HCT116 (cell line): ENCODE measurements at places on chromosomes 1 and 21.

DNA sequence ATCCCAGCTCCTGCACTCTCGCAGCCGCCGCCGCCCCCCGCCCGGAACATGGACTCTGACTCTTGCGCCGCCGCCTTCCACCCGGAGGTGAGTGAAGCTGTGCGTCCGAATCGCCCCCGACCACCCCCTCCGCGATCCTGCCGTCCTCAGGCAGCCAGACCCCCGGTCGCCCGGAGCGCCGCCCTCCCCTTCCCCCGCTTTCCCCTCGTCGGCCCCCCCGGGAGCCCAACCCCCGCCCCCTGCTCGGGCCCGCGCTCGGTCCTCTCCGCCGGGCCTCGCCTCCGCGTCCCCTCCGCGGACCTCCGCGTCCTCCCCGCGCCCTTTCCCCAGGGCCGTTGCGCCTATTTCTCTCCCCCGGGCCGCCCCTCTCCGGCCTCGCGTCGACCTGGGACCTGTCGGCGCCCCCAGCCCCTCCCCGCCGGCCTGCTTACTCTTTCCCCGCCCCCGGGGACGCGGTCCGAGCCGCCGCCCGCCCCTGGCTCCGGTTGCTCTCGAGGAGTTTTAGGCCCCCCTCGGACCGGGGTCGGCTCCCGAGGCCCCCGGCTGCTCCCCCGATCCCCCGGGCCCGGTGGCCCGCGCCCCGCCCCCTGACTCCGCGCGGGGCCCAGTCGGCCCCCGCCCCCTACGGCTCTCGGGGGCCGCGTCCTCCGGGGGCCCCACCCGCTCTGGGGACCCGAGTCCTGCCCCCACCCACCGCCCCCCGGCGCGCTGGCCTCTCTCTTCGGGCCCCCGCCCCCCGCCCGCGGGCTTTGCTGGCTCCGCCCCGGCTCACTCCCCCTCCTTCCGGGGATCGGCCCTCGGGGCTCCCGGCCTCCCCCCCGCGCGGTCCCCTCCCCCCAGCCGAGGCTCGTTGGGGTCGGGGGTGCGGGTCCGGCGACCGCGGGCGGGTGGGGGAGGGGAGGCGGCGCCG is 743 bp downstream of the PHF13 start:
- peak overlapping the region; percentile 92 for H3K27ac ChIP-seq
- H3K27me3 ChIP-seq: no peaks in the 10 kb centered on the region
- peaks cover 15% of the 10 kb centered on the region for H3K36me3 ChIP-seq
- DNase-seq: no peak
- H3K4me3 ChIP-seq: peak overlapping the region; percentile 83

DNA sequence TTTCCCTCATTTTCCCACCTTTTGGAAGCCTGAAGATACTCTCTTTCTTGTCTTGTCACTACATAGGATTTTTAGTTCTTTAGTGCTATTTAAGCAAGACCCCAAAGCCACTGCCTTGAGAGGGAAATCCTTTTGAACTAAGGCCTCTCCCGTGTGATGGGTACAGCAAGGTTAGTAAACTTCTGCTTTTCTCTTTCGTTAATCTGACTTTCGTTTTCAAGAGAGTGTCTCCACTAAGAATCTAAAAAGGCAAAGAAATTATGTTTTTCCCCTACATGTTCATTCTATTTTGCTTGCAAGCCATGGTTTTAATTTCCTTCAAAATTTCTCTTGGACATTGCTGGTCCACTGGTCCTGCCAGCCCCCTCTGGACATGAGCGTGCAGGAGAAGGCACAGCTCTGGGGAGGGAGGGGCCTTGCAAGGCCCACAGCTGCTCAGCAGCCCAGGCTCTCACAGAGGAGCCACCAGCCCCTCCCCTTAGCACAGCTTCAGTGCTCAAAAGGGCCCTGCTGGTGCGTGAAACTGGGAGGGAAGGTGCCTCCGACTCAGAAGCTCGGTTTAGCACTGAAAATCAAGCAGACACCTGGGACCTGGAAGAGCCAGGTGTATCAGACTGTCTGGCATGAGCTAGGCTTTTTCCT is 210.9 kb upstream of the GALNT2 start:
- H3K27ac ChIP-seq: no peak overlapping the region
- H3K4me1 ChIP-seq: no peaks in the 10 kb centered on the region
- no peak for DNase-seq
- no peaks in the 10 kb centered on the region for H3K36me3 ChIP-seq

DNA sequence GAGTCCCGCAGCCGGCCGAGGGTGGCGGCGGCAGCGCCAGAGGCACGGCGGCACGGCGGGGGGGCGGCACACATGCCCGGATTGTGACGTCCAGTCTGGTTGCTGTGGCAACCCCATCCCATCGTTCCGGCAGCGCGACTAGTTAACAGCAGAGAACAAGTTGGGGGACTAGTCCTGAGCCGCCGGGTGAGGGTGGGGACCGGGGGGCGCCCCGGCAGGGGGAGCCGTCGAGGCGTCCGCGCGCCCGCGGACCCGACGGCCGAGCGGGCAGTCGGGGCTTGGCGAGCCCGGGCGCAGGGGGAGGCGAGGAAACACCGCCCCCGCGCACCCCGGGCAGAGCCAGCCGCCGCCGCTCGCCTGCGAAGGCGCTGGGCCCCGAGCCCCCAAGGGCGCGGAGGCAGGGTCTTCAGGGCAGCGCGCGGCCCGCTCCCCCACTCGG is at the start of gene CHD5:
TSS of gene CHD5 (minus strand) at position 54 of the 439 bp plus-strand sequence. CDS start 298 bp downstream, outside the sequence.
- peak within 1 kb of the TSS; percentile 15; the same call in 1 of the 2 replicates for H3K27ac ChIP-seq
- DNase-seq: no peak
- H3K36me3 ChIP-seq: no peaks in the 10 kb centered on the region
- H3K4me3 ChIP-seq: peak within 1 kb of the TSS; percentile 54
- H3K4me1 ChIP-seq: peaks cover 12% of the 10 kb centered on the region

- peaks cover 36% of the 10 kb centered on the region for H3K27me3 ChIP-seq
- DNase-seq: no peak
- H3K36me3 ChIP-seq: no peaks in the 10 kb centered on the region
- no peak overlapping the region for H3K27ac ChIP-seq
- peaks cover 9% of the 10 kb centered on the region; the same call in 1 of the 2 replicates for H3K4me1 ChIP-seq
These were observed 72.5 kb upstream of the PAXBP1 start for GRCh38 chr21:32844076-32844475.

DNA sequence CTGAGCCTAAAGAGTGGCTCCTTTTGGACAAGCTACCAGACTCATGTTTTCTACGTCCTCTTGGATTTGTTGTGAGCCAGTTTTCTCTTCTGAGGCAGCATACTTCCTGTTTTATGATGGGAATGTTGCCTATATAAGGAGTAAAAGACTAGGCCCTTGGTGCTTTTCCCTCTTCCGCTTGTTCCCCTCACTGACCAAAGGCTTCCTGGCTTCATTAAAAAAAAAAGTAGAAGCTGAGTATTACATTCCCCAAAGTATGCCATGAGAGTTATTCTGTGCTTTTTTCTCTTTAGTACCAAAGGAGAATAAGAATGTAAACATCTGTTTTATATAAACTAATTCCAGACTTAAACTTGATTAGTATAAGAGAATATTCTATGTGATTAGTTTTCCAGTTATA is 6.5 kb upstream of the HMCN1 start:
- no peak for DNase-seq
- H3K4me3 ChIP-seq: no peak overlapping the region
- no peaks in the 10 kb centered on the region for H3K4me1 ChIP-seq
- no peak overlapping the region for H3K27ac ChIP-seq
- H3K36me3 ChIP-seq: no peaks in the 10 kb centered on the region

- no peaks in the 10 kb centered on the region for H3K4me1 ChIP-seq
- peaks cover 22% of the 10 kb centered on the region for H3K27me3 ChIP-seq
- no peak overlapping the region for H3K4me3 ChIP-seq
- no peak for DNase-seq
- H3K27ac ChIP-seq: no peak overlapping the region
- no peaks in the 10 kb centered on the region for H3K36me3 ChIP-seq
These were observed 54.2 kb downstream of the SEC16B start for GRCh38 chr1:177915641-177916040.

DNA sequence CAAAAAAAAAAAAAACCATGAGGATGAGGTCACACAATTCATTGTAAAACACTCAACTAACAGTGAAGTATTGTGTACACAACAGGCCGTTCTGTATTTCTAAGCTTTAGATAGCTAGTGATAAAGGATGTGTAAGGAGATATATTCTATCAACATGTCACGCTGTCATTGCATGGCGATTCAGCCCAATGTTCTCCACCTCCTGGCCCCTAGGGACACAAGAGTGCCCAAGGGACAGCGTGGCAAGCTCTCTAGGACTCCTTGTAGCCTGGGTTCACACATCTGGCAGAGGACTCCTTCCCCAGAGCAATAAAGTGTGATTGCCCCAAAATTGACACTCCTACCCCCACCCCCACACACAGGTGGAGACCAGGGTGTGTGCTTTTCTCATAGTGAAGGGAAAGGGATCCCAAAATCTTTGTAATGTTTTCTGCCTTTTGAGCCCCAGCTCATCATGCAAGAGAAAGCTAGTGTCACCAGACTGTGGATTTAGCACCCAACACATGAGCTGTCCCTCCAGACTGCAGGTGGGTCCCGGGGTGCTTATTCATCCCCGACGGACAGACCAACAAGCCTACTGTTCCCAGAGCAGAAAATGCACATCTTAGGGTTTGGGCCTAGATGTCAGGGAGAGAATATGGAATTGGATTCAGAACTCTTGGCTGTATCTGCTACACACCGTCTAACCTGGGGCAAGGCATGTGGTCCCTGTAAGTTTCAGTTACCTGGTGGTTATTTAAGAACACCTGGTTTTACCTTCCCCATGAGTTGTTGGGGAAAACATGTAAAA is 11.5 kb downstream of the TMPRSS3 start:
- no peak for DNase-seq
- no peak overlapping the region for H3K4me3 ChIP-seq
- H3K36me3 ChIP-seq: no peaks in the 10 kb centered on the region
- H3K27me3 ChIP-seq: no peaks in the 10 kb centered on the region

GRCh38 chr21:25837533-25838265 is 102.9 kb downstream of the GABPA start:
- H3K36me3 ChIP-seq: no peaks in the 10 kb centered on the region
- H3K4me3 ChIP-seq: no peak overlapping the region
- DNase-seq: no peak
- no peaks in the 10 kb centered on the region for H3K4me1 ChIP-seq

- H3K4me3 ChIP-seq: peak overlapping the region; percentile 65
- no peak for DNase-seq
- H3K4me1 ChIP-seq: peaks cover 3% of the 10 kb centered on the region; the same call in 1 of the 2 replicates
- H3K36me3 ChIP-seq: no peaks in the 10 kb centered on the region
- H3K27me3 ChIP-seq: peaks cover 26% of the 10 kb centered on the region; the same call in 1 of the 2 replicates
These were observed 89.7 kb downstream of the DMRTA2 start for GRCh38 chr1:50333595-50333974.

GRCh38 chr1:201408176-201408833 is 9.2 kb upstream of the LAD1 start:
- H3K27me3 ChIP-seq: no peaks in the 10 kb centered on the region
- H3K4me3 ChIP-seq: no peak overlapping the region
- no peak overlapping the region for H3K27ac ChIP-seq

GRCh38 chr1:18540136-18540765 is 59.5 kb downstream of the KLHDC7A start:
- H3K27me3 ChIP-seq: peaks cover 48% of the 10 kb centered on the region
- no peak overlapping the region for H3K27ac ChIP-seq
- peaks cover 4% of the 10 kb centered on the region; the same call in 1 of the 2 replicates for H3K4me1 ChIP-seq
- no peaks in the 10 kb centered on the region for H3K36me3 ChIP-seq

GRCh38 chr1:30345491-30346130 is 377.8 kb downstream of the MATN1 start:
- H3K4me1 ChIP-seq: no peaks in the 10 kb centered on the region
- no peaks in the 10 kb centered on the region for H3K36me3 ChIP-seq
- DNase-seq: no peak
- no peak overlapping the region for H3K4me3 ChIP-seq
- H3K27me3 ChIP-seq: peaks cover 5% of the 10 kb centered on the region; the same call in 1 of the 2 replicates

DNA sequence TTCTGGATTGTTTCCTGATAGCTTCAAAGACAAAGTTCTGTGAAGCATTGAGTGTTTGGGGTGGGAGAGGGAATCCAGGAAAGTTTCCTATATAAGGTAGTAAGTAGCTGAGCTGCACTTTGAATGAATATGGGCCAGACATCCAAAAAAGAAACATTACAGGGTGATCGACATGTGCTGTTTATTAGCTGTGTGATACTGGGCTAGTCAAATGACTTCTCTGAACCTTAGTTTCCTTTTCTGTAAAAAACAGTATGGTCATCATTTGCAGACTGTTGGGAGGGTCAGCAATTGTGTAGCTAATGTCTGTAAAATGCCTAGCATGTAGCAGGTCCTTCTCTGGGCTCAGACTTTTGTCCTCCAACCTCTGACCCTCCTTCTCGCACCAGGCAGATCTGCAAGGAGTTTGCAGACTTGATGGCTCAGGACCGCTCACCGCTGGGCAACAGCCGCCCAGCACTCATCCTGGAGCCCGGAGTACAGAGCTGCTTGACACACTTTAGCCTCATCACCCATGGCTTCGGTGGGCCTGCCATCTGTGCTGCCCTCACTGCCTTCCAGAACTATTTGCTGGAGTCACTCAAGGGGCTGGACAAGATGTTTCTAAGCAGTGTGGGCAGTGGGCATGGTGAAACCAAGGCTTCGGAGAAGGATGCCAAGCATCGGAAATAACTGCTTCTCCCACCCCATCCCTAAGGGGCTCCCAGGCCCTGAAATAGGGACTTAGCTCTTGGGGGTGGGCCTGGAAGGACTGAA is 21.1 kb downstream of the TFAP2E start:
- H3K27me3 ChIP-seq: no peaks in the 10 kb centered on the region
- 0 out of 2 replicates have a peak, but pooled peaks cover 15% of the 10 kb centered on the region for H3K36me3 ChIP-seq
- H3K4me1 ChIP-seq: no peaks in the 10 kb centered on the region

DNA sequence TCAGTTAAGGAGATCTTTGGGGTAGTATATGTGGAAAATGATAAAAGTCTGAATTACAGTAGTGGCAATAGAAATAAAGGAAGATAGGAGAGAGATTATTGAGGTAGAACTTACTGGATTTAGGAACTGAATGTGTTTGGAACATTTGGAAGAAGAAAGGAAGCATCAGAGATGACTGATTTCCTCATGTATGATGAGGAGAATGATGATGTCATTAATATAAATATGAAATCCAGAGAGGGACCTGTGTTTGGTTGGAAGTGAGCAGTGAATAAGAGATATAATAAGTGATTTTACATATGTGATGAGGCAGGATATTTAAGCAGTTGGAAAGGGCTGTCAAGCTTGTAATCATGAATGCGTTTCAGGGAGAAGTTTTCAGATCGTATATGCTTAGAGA is 86.3 kb downstream of the SYT14 start:
- no peaks in the 10 kb centered on the region for H3K4me1 ChIP-seq
- H3K27ac ChIP-seq: no peak overlapping the region
- H3K27me3 ChIP-seq: peaks cover 29% of the 10 kb centered on the region
- H3K36me3 ChIP-seq: no peaks in the 10 kb centered on the region

DNA sequence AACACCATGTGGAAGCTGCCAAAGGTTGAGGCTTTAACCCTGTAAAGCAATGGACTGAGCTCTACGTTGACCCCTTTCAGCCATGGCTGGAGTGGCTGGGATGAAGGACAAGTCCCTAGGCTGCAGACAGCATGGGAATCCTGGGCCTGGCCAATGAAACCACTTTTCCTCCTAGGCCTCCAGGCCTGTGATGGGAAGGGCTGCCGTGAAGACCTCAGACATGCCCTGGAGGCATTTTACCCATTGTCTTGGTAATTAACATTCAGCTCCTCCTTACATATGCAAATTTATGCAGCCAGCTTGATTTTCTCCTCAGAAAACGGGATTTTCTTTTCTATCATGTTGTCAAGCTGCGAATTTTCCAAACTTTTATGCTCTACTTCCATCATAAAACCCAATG is 214.5 kb downstream of the RGS7 start:
- H3K27ac ChIP-seq: no peak overlapping the region
- no peak for DNase-seq
- no peaks in the 10 kb centered on the region for H3K27me3 ChIP-seq
- no peak overlapping the region for H3K4me3 ChIP-seq
- no peaks in the 10 kb centered on the region for H3K36me3 ChIP-seq

GRCh38 chr1:99445486-99445885 is 181.2 kb downstream of the PLPPR4 start:
- DNase-seq: no peak
- no peaks in the 10 kb centered on the region for H3K27me3 ChIP-seq
- no peak overlapping the region for H3K4me3 ChIP-seq

- no peak for DNase-seq
- H3K27me3 ChIP-seq: no peaks in the 10 kb centered on the region
- no peak overlapping the region for H3K4me3 ChIP-seq
- H3K36me3 ChIP-seq: no peaks in the 10 kb centered on the region
- H3K4me1 ChIP-seq: peaks cover 23% of the 10 kb centered on the region
These were observed 467.8 kb downstream of the LMO4 start for GRCh38 chr1:87796471-87796901.
